NCI-H2081 (cell line): ENCODE measurements at places on chromosomes 12 and 14.

DNA sequence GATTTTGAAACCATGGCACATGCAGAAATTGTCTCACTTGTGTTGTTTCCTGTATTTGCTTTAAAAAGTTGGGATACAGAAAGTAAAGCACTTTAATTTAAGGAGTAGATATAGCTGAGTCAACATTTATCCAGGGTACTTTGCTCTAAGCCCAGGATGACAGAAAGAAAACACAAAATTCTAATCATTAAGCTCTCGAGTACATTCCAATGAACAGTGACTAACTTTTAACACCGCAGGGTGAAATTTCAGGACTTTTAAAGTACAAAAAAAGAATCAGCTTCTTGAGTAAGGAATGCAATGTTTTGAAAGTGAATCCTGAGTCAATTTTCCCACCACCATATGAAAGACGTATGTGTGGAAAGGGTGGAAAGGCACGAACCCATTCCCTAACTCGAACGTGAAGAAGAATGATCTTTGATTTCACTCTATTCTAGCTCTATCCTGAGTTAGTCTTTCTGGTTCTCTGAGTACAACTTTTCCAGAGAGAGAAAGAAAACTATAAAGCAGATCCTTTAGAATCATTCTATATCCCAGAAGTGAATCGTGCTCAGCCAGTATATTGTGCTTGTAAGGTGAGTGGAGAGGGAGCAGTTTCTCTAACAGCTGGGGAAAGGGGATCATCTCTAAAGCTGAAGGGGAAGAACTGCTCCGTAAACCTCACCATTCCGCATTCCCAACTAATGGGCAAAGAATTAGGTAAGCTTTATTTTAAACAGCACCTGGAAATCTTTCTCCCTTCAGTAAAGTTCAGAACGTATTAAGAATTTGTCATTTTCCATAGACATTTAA lies 779.0 kb upstream of the FLRT2 start:
- no peak for DNase-seq

- DNase-seq = no peak
These were observed 89.3 kb downstream of the OSBPL8 start for GRCh38 chr12:76470028-76470939.

DNA sequence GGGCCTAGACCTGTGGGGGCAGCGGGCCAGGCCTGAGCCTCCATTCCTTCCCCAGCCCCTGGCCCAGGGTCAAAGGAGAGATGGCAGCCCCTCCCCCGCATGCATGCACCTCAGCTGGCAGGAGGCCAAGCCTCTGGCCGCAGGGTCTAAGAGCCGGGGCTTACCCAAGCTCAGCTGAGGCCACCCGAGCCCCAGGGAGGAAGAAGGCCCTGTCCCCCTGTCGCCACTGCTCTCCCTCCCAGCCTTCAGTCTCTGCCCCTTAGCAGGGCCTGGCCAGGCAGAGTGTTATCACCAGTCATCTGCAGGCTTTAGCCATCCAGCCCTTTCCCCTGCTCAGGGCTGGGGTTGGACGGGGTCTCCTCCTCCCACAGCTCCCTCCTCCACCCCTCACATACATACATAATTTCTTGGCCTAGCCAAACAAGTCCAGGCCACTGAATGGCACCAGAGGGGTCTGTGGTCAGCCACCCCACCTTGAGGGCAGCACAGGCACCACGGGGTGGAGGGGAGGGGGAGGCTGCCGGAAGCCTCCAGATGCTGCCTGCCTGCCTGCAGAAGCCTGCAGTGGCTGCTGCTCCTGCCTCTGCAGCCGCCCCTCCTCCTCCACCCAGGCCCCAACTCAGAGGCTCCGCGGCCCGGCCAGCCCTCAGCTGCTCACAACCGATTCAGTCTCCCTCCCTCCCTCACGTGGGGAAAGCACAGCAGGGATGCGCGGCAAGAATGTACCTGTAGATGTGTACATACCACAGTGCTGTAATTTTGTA lies 22.8 kb downstream of the RAB35 start:
- DNase-seq = no peak

GRCh38 chr14:70904373-70904772 lies 2.9 kb upstream of the PCNX1 start:
- no peak for DNase-seq

- DNase-seq = peak; percentile 44
These were observed 40.9 kb downstream of the TSHR start for GRCh38 chr14:80996049-80996901.

- DNase-seq = peak; percentile 76
These were observed at the start of gene DGKA for GRCh38 chr12:55930771-55931316. Gene DGKA, plus strand, starts transcription at chr12:55931162. Its CDS starts 5,342 bp downstream, at chr12:55936504.

DNA sequence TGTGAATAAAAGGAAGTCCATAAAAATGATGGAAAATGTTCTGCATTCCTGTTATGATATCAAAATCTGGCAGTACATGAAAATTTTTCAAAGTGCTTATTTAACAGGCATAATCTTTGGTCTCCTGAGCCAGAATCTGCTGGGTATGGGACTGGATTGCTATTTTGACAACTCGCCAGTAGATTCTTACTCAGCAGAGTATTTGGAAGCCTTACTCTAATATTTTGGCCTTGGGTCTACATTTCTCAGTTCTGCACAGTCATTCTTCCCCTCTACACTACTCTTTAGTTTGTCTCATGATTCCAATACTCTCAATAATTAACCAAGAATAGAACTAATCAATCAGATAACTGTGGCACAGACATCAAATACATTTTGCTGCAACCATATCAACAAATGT lies 1.1 kb upstream of the SLCO1B1 start:
- DNase-seq = no peak

DNA sequence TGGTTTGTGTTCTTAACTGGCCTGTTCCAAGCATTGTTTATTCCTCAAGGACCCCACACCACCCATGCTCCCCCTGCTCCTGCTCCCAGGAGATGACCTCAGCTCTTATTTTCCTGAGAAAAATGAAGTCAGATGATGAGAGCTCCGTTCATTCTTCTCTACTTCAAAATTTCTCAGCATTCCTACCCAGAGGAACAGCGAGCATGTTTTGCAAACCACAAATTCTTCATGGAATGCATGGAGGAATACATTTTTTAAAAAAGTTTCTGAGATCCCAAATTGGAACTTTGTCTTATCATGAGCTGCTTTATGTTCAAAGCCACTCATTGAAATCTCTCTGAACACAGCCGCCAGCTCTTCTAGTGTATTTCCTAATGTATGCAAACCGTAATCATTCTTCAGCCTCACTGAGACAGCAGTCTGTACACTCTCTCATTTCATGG lies 44.9 kb downstream of the SYNE2 start:
- DNase-seq = no peak

GRCh38 chr14:35383569-35384454 lies 20.7 kb downstream of the NFKBIA start:
- DNase-seq = no peak

GRCh38 chr12:38501481-38501880 lies 184.9 kb downstream of the ALG10B start:
- DNase-seq = no peak

GRCh38 chr14:70714055-70714550 lies 72.4 kb downstream of the TTC9 start:
- DNase-seq = peak; percentile 76

DNA sequence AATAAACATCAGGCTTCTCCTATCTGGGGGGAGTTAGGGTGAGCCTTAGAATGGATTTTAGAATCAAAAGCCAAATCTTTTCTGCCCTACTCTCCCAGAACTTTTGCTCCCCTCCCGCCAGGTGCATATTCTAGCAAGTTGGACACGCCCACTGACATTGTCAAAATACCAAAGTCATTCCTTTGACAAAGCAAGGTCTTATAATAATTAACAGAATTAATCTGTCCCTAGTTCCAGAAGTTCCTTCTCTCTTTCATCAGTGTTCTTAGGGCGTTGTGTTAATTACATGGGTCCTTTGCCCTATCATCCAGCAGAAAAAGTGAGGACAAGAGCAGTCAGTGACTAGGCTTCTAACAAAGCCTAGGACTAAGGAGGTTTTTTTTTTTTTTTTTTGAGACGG lies 2.4 kb downstream of the PRR13 start:
- no peak for DNase-seq

- DNase-seq = no peak
These were observed 67.8 kb downstream of the CAPZA3 start for GRCh38 chr12:18805516-18806248.

- DNase-seq = no peak
These were observed 520.3 kb downstream of the DIO2 start for GRCh38 chr14:79690960-79691359.

DNA sequence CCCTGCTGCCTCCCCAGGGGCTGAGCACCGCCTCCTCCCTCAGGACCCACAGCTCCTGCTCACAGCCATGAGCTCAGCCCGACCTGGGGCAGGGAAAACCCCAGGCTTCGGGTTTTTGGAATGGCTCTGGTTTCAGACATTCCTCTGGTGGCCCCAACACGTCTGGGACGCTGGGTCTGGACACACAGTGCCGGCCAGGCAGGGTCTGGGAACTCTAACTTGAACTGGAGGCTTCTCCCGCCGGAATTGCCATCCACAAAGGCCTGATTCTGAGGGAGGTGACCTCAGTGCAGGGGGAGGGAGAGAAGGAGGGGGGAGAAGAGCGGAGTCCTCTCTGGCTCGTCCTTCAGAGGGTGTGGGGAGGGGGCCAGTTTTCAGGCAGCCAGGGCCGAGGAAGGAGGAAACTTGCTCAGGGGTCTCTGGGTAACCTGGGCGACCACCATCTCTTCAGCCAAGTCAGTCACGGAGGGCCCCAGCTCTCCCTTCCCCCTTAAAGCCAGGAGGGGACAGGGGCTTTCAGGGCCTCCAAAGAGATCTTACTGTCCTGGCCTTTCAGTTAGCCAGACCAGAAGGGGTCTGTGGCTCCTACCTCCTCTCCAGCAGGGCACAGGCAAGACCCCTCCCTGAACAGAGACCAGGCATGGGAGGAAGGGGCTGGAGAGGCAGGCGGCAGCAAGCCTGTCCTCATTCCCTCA lies 19.4 kb downstream of the NCKAP5L start:
- no peak for DNase-seq

DNA sequence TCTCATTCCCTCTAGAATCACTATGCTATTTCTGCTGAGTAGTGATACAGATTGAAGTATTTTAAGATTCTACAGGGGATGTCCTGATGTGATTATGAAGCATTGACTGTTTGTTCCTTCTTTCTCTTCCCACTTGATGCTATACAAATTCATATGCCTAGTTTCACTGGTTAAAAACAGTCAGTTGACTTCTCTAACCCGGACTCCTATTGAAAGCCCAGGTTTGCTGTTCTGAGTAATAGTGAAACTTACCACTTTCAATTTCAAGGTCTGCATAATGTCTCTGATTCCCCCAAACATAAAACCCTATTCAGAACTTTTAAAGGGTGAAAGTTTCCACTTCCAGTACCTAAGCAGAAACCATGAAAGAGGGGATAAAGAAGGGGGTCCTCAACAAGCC lies 117.7 kb upstream of the RPL10L start:
- no peak for DNase-seq

- no peak for DNase-seq
These were observed 6.8 kb downstream of the ENDOU start for GRCh38 chr12:47718531-47718930.

DNA sequence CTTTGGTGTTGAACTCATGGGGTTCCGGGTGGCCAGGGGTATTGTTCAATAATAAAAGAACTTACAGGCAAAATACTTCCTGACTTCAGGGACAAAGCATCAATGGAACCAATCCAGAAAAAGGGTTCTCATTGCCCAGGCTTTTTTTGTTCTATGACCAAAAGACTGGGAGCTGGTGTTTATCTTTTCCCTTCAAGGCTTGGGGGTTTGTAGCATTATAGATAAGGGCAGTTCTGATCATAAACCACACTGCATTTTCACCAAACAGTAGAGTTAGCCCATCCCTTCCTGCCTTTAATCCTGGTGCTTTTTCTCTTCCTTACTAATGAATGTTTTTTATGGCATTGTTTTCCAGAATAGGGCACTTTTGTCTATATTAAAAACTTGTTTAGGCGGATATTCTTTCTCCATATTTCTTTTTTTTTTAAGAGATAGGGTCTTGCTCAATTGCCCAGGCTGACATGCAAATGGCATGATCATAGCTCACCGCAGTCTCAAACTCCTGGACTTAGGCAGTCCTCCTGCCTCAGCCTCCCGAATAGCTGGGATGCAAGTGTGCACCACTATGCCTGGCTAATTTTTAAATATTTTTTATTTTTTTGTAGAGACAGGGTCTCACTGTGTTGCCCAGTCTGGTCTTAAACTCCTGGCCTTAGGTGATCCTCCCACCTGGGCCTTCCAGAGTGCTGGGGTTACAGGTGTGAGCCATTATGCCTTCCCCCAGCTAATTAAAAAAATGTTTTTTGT lies 9.7 kb downstream of the FUT8 start:
- DNase-seq = no peak

- no peak for DNase-seq
These were observed 104.0 kb upstream of the CPM start for GRCh38 chr12:69036999-69037398.
